ENCODE measurements at places on chromosomes 4 and X. TPM values are rescaled to one million over a fixed set of nuclear protein-coding genes. Genes with fewer than 3 reads are reported as not detected.

The PPID gene
- total RNA-seq: 52.0 TPM

GRCh38 chrX:17737710-17737985 lies 355 bp downstream of the SCML1 start:
- DNase-seq: no peak

DNA sequence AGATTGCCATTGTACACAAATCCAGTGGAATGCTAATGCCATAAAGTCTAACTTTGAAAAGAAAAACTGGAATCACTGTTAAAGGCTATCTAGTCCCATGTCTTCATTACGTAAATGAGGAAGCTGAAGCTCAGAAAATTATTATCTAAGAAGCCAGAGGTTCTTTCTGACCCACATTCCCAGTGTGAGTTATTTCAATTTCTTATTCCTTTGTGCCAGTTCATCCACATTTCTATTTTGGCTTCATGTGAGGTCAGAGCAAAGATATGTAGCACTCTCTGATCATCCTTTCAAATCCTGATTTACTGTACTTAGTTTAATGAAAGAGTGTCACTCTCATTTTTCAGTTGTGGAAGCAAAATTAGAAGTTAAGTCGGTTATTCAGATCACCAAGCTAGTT lies 24.6 kb upstream of the NWD2 start:
- no peak for DNase-seq

DNA sequence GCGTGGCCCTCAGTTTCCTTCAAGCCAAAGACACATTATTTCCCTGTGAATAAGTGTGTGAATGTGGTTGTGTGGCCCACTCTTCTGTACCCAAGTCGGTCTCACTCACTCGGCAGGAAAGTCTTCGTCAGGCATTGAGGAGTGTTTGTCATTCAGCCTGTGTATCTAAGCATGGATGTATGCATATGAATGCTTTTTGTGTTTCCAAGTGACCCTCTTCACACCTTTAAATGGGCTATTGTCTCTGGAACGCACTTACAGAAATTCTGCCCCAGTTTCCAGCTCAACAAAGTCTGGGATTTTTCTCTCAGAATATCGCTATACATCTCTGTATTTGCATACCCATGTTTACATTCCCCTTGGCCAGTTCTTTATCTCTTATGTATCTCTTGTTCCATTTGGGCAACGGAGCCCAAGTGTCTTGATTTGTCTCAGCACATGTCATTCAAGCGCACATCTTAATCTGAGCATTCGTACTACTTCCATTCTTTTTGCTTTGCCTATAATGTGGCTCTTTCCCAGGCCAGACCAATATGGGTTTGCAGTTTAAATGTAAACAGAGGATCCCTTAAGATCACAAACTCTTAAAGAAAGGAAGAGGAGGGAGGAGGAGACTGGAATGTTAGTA lies 4.8 kb downstream of the BCOR start:
- DNase-seq: no peak

DNA sequence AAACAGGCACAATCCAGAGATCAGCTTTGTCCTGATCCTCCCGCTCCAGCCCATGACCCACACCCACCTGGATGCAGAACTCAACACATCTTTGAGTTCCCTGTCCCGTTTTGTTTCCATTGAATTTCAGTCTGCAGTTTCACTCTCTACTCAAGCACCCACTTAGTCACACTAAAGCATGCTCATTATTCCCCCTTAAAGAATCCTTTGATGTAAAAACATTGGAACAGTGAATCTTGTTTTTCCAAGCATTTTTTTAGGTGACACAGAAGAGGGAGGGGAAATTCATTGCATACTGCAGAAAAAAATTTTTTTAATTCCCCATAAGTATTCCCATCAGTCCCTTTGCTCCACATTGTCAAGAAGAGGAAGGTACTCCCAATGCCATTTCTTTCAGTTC lies 249.7 kb upstream of the TTC29 start:
- DNase-seq: no peak

Measured in activated T-cell treated with anti-CD3 and anti-CD28 coated beads, Interleukin-2, amount 50 U/mL, for 72 hours (primary cell).